ENCODE measurements at places on chromosomes 1 and 21.

DNA sequence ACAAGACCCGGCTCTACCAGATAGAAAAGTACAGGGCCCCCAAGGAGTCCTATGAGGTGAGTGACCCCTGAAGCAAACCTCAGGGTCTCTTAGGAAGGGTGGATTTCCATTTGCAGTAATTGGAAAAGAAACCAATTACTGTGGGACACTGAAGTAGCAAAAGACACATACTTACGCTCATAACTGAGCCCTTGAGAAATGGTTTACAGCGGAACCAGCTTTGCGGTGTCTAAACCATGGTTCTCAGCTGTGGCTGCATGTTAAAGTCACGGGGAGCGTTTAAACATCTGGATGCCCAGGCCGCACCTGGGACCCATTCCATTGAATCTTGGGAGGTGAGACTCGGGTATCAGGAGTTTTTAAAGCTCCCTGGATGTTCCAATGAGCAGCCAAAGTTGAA, 110.7 kb downstream of the HUNK start:
- no peak for DNase-seq

DNA sequence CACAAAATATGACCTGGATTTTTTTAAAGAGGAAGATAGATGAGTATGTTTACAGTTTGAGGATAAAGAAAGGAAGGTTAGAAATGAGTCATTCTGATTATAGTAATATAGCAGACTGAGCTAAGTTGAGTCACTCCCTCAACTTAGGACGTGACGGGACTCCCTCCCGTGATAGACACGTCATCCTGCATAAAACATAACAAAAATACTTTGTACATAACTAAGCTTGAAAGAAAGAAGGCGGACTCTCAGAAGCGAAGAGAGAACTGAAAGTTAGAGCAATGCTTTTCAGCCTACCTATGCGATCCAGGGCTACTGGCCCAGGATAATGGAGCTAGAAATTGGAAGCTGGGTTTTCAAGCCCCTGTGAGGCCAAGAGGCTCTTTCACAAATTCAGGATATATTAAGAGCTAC, 53.0 kb upstream of the DESI2 start:
- DNase-seq, result no peak

- no peak for DNase-seq
These were observed 73.1 kb downstream of the CASZ1 start for GRCh38 chr1:10723317-10723716.

- DNase-seq, result no peak
These were observed 758 bp downstream of the DEPDC1 start for GRCh38 chr1:68495968-68496679.

- DNase-seq, result no peak
These were observed 126.6 kb upstream of the AJAP1 start for GRCh38 chr1:4527819-4528218.

DNA sequence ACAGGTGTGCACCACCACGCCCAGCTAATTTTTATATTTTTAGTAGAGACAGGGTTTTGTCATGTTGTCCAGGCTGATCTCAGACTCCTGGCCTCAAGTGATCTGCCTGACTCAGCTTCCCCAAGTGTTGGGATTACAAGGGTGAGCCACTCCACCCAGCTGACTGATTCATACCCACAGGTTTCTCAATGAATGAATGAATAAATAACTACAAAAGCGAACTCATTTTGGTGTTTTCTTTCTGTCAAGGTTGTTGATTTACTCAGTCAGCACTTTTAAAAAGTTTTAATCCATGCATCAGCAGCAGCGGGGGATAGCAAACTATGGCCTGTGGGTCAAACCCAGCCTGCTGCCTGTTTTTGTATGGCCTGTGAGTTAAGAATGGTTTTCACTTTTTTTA, 217.5 kb downstream of the FAF1 start:
- no peak for DNase-seq

DNA sequence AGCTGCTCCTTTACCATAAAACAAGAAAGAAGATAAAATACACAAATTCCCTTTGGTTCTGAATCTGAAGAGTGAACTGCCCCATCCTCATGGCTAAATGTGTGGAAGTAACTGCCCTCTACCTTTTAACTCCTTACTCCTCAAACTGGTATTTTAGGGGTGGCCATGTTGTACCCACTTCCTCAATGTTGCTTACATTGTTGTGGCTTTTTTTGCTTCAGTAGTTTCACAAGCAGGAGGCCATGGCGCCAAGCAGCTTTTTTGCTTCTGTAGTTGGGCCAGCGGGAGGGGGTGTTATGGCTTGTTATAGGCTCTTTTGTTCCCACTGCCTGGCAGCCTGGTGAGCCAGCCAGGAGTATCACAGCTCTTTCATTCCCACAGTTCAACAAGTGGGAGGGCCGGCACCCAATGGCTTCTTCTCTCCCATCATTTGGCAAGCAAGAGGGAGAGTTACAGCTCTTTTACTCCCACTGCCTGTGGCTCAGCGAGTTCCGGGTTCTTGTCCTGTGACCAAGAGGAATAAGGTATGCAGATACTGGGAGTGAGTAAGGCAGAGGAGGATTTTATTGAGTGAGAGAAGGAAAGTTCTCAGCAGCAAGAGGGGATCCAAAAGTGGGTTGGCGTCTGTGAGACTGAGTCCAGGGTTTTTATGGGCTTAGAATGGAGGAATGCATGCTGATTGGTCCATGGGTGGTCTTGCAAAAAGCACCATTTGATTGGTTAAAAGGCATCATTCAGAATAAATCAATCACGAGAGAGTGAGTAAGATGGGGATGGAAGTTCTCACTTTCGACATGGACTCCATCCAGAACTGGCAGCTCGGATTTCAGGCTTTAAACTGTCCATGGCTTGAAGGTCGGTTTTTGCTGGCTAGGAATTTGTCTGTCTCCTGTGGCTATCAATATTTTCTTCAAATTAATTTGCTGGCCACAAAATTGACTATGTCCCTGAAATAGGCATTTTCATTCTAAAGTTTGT, 429.6 kb downstream of the HLX start:
- no peak for DNase-seq

DNA sequence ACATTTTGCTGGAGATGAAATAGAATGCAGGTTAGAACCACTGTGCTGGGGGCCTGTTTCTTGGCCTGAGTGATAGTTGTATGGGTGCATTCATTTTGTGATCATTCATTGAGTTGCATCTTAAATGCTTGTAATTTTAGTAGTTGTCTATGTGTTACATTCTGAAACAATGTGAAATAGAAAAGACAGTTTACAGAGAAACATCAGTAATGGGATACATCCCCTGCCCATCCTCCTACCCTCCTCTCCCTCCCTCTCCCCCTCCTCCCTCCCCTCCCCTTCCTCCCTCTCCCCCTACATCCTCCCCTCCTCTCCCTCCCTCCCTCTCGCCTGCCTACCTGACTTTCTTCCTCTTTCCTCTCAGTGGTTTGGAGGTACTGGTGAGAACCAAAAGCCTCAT, 54.5 kb upstream of the COL6A1 start:
- no peak for DNase-seq

DNA sequence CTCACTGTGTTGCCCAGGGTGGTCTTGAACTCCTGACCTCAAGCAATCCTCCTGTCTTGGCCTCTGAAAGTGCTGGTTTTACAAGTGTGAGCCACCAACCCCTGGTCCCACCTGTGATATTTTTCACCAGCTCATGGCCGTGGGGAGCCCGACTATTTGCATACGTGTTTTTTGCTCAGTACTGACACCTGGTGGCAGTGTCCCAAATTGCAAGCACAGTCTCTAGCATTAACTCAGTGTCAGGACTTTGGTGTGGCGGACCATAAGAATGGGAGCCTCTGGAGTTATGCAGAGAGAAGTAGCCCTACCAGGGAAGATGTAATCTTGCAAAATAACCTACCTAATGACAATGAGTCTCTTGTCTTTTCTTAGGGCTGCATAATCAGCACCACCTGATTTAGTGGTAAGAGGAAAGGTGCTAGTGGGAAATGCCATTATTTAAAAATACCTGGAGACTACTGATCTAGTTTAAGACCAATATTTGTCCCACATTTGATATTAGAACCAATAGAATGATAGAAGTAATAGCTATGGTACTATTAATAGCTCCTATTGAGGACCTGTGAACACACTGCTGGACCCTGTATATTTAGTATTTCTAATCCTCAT, 305.4 kb downstream of the DISC1 start:
- no peak for DNase-seq

DNA sequence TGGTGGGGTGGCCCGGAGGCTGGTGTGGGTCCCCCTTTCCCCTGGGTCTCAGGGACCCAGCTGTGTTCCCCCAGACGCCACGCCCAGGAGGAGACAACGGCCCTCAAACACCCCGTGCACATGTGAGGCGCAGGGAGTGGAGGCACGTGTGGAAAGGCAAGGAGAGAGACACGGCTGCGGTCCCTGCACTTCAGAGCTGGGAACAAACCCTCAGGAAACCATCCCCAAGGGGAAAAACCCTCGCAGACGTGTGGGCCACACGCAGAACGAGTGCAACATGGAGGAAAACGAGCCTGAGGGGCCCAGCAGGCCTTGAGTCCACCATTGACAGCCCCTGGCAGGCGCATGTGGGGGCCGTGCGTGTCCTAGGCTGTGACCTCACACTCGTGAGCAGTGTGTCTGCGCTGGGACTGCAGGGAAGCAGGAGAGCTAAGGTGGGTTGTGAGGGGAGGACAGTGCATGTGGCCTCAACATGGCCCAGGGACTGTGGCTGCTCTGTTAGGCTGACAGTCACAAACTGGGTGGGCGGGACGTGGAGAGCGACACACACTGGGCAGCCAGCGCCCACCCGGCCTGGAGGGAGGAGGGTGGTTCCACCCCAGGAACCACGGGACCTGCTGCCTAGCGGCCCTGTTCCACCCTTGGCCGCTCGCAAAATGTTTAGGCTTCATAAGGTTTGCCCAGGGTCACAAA, 20.0 kb downstream of the ITGB2 start:
- no peak for DNase-seq

DNA sequence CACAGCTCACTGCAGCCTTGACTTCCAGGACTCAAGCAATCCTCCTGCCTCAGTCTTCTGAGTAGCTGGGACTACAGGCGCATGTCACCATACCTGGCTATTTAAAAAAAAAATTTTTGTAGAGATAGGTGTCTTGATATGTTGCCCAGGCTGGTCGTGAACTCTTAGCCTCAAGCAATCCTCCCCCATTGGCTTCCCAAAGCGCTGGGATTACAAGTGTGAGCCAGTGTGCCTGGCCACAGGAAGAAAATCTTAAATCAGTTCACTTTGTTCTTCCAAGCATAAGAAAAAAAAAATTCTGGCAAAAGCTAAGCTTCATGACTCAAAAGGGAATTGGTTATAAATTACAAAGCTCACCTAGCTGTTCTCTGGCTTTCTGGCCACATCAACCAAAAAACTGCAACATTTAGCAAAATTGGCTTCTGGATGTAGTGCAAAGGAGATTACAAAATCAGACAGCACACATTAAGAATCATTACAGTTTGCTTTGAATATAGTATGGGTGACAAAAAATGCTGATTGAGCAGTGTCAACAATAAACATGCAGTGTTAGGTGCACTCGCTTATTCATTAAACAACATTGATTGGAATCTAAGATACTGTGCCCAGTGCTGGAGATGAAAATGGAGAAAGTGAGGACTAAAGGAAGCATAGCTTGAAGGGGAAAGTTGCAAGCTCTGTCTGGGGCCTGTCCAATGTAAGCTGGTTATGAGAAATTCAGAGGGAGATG, 76.7 kb downstream of the KCTD3 start:
- no peak for DNase-seq

DNA sequence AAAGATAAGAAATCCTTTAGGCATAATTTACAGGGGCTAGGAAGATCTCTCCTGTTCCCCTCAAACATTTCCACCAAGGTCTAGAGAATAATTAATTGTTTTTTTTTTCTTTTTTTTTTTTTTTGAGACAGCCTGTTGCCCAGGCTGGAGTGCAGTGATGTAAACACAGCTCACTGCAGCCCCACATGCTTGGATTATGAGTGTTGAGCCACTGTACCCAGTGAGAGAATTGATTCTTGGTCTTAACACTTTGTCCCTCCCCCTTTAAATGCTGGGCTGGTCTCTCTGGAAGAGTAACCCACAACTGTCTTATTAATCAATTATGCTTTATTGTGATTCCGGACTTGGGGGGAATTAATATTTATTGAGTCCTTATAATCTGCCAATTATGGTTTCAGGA, 33.4 kb downstream of the ATF3 start:
- DNase-seq, result no peak

- DNase-seq, result no peak
These were observed 70.4 kb downstream of the CHRM3 start for GRCh38 chr1:239456788-239457187.

- DNase-seq, result no peak
These were observed 94.6 kb downstream of the EIF4G3 start for GRCh38 chr1:21082073-21082472.

- no peak for DNase-seq
These were observed 1.9 kb upstream of the OR2T10 start for GRCh38 chr1:248599396-248599795.

GRCh38 chr1:25255706-25256577, 8.7 kb upstream of the RSRP1 start:
- no peak for DNase-seq

DNA sequence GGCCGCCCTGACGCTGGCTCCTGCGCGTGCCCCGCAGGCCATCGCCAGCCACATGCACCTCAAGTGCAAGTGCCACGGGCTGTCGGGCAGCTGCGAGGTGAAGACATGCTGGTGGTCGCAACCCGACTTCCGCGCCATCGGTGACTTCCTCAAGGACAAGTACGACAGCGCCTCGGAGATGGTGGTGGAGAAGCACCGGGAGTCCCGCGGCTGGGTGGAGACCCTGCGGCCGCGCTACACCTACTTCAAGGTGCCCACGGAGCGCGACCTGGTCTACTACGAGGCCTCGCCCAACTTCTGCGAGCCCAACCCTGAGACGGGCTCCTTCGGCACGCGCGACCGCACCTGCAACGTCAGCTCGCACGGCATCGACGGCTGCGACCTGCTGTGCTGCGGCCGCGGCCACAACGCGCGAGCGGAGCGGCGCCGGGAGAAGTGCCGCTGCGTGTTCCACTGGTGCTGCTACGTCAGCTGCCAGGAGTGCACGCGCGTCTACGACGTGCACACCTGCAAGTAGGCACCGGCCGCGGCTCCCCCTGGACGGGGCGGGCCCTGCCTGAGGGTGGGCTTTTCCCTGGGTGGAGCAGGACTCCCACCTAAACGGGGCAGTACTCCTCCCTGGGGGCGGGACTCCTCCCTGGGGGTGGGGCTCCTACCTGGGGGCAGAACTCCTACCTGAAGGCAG, 23.4 kb upstream of the ARF1 start:
- no peak for DNase-seq

- no peak for DNase-seq
These were observed 10.5 kb downstream of the FOXJ3 start for GRCh38 chr1:42324398-42325013.

GRCh38 chr1:240405751-240406150, 206.2 kb downstream of the GREM2 start:
- DNase-seq, result no peak

DNA sequence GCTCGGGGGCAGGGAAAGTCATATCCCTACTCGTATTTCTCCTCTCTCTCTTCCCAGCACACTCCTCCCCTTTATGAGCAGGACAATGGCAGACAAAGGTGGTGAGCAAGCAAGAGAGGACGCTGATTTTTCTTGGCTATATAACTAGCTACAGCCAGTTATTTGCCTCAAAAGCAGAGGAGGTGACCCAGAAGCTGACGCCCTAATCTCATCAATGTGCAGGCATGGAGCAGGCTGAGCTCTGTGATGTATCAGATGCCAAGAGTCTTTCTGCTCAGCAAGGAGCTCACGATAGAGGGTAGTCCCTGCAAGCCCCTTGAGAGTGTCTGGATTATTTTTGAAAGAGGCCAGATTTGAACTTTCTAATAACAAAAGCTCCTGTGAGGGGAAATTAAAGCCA, 75.5 kb downstream of the ASTN1 start:
- no peak for DNase-seq
